Stimulated activated CD8-positive, alpha-beta memory T cell treated with anti-CD3 and anti-CD28 coated beads, Interleukin-4, amount 100 ng/mL, for 48 hours (primary cell): ENCODE measurements at places on chromosomes 3 and 15.

DNA sequence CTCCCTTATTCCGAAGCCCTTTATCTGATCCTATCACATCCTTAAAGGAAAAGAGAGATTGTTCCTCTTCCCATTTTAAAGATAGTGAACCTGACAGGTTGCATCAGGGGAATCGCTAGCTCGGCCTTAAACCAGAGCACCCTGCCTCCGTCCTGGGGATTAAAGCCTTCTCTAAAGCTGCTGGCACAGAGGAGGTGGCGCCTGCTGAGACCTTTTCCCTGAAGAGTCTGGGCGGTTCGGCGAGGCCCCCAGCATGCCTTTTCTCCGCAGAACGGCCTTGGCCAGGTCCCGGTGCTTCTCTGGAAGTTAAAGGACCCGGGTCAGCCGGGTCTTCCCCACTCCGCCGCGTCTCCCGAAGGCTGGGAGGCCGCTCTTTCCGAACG is 593 bp downstream of the FAM219B start:
- peak; percentile 57 for DNase-seq

- DNase-seq: no peak
Observed at GRCh38 chr15:78951841-78952238, 7.0 kb upstream of the CTSH start.

GRCh38 chr3:57822686-57823085 is 66.6 kb downstream of the SLMAP start:
- no peak for DNase-seq

GRCh38 chr15:88004399-88004798 is 252.1 kb downstream of the NTRK3 start:
- no peak for DNase-seq

- no peak for DNase-seq
Observed at GRCh38 chr3:34109846-34110245, 311.4 kb downstream of the PDCD6IP start.

DNA sequence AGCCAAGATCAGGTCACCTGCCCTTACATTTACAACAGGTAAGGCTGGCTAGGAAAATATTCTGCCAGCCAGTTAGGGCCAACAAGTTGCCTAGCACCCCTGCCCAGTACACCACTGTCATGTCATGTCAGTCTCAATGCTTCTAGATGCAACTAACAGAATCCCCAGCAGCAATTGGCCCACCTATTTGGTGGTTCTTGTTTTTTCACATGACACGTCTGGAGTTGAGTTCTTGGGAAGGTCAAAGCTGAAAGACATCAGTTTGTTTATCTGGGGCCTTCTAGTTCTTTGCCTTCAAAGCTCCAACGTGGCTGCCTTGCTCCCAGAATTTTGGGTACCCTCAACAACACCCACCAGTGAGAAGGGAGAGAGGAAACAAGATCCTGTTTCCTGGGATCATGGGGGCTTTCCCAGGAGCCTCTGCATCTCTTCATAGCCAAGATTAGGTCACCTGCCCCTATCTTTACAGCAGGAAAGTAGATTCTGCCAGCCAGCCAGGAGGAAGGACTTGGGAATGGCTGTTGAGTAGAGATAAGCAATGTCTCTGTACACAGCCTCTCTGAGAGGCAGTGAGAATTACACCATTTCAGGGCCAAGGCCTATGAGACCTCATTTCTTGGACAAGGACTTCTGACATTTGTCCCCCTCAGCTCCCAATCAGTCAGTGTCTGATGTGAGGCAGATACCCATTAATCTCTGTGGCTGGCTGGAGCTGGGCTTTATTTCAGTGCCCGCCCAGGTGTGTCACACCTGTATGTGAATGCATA is 8.6 kb downstream of the GPX1 start:
- no peak for DNase-seq

DNA sequence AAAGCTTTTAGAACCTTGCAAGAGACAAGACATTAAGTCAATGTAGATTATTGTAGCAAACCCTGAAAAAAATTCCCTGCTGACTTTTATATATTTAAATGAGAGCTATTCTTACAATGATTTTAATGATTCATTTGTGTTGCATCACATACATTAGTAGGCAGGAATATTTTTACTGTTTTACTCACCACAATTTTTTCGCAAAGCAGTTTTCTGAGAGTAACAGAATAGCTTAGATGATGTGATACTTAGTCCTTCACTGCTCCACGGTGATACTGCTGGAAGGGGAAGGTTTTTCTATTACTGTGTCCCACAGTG is 43.9 kb upstream of the CLRN1 start:
- no peak for DNase-seq

- DNase-seq: no peak
Observed at GRCh38 chr15:75095594-75095993, 72.2 kb downstream of the PPCDC start.

- DNase-seq: no peak
Observed at GRCh38 chr3:194139071-194139813, 3.3 kb downstream of the HES1 start.
